Stimulated activated CD4-positive, alpha-beta T cell treated with anti-CD3 and anti-CD28 coated beads, Interleukin-12 subunit alpha, Interleukin-12 subunit beta, amount 100 ng/mL, for 48 hours (primary cell): ENCODE measurements at places on chromosomes 6 and 20.

GRCh38 chr6:133503336-133503729, 262.2 kb downstream of the EYA4 start:
- DNase-seq: no peak

GRCh38 chr6:15901141-15902115, 227.5 kb upstream of the MYLIP start:
- no peak for DNase-seq

GRCh38 chr6:168017629-168018028, 20.2 kb downstream of the KIF25 start:
- DNase-seq: no peak

DNA sequence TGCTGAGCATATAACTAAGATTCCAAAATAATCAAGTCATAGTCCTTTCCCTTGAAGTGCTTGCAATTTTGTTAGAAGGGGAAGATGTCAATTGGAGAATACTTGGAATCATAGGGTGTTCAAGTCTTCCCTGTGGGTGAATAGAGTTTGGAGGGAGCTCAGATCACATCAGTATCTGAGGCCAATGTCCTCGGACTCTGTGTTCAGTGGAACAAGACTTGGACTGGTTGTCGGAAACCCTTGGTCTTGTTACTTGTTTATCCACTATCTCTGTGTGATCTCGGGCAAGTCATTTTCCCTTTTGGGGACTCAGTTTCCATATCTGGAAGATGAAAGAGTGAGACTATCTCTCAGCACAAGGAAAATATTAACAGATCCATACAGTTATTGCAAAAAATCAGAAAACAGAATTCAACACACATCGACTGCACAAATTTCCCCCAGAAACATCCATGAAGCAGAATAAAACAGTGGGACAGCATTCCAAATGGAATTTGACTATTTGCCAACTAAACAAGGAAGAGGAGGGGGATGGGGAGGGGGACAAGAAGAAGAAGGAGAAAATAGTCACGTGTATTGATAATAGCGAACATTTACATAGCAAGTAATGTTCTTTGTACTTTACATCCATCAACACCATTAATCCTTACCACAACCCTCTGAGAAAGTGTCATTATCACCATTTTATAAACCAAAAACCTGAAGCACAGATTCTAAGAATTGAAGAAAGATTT, 3.9 kb upstream of the EDEM2 start:
- DNase-seq: no peak

- DNase-seq: no peak
Observed at GRCh38 chr20:22232473-22232872, 351.9 kb downstream of the FOXA2 start.

GRCh38 chr20:48957053-48957481, 35.6 kb downstream of the ARFGEF2 start:
- DNase-seq: no peak

DNA sequence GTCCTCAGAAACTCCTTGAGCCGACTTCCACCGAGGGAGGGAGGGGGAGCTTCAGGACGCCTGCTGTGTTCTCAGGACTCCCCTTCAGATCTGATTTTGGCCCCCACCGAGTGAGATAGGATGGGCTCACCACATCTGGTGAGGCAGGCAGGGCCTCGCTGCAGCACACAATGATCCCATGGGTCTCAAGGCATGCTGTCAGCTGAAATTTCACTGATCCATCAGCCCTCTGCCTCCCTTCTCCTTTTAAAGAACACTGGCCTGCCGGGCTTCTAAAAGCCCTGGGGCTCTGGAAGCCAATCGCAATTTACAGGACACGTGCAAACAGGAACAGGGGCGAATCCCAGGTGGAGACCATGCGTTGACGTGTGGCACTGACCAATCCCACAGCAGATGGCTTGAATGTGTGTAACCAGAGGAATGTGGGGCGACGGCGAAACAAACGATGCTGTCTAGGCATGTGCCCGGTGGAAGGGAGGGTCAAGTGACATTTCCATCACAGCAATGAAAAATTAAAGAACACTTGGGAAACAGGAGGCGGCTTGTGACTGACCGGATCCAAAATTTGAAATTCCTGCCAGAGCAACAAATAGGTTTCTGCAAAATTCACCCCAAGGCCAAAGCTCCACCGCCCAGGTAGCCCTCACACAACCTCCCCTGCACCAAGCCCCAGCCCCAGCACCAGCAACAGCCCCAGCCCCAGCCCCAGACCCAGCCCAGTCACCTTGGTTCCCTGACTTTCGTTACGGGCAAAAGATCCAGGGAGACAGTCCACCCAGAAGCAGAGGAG, 167.1 kb upstream of the ZNF337 start:
- no peak for DNase-seq

DNA sequence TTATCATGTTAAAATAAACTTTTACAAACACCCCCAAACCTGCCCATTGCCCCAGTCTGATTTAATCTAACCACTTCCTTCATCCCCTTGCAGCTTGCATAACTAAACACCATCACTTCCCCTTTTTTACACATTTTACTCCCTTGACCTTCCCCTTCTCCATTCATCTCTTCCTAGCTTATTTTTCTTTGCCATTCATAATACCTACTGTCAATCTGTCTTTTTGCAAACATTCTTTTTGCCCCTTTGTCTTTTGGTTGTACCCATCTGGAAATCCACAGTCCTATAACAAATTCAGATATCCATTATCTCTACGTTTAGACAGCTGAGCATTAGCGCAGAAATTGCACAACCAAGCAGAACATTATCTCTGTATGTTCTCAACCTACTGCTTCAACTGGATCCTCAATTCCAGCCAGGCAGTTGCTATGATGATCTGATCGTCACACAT, 51.2 kb downstream of the C6orf52 start:
- no peak for DNase-seq

GRCh38 chr20:25136643-25137559, 55.0 kb upstream of the VSX1 start:
- DNase-seq: no peak

GRCh38 chr6:130115036-130115435, 96.7 kb downstream of the L3MBTL3 start:
- DNase-seq: no peak

- no peak for DNase-seq
Observed at GRCh38 chr6:33390767-33391277, 801 bp upstream of the KIFC1 start.

GRCh38 chr20:58839991-58840747, 10.5 kb downstream of the GNAS-AS1 start:
- no peak for DNase-seq

DNA sequence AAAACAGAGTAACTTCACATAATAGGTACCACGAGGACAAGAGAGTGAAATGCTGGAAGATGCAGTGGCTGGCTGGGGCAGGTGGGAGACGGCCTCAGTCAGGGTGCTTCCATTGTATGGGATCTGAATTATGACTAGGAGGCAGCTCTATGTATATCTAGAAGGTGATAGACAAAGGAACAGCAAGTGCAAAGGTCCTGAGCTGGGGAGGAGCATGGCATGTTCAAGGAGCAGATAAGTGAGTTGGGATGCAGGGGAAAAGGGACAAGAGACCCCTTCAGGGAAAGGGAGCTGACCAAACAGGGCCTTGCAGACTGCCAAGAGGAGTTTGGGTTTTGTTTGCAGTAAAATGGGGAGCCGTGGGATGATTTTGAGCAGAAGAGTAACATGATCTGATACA, 8.3 kb upstream of the SLC9A8 start:
- no peak for DNase-seq

GRCh38 chr6:82178759-82179112, 68.8 kb downstream of the IBTK start:
- no peak for DNase-seq

DNA sequence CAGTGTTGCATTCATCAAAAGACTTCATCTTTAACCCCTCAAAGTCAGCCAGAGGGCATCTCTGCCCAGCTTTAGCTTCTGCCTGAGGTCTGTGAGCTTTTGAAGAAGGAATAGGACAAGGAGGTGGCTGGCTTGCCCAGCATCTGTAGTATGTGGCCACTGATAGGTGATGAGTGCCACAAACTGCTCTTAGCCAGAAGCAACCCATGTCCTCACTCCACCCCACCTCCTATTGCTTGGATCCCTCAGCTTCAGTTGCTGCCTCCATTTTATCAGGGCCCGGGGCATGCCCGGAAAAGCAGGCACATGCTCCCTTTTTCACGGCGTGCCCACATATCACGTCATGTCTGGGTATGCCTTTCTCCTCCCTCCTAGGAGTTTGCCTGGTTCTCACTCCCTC, 11.9 kb upstream of the EFCAB8 start:
- DNase-seq: no peak

GRCh38 chr6:158009114-158009891, 27.6 kb downstream of the SYNJ2 start:
- no peak for DNase-seq

DNA sequence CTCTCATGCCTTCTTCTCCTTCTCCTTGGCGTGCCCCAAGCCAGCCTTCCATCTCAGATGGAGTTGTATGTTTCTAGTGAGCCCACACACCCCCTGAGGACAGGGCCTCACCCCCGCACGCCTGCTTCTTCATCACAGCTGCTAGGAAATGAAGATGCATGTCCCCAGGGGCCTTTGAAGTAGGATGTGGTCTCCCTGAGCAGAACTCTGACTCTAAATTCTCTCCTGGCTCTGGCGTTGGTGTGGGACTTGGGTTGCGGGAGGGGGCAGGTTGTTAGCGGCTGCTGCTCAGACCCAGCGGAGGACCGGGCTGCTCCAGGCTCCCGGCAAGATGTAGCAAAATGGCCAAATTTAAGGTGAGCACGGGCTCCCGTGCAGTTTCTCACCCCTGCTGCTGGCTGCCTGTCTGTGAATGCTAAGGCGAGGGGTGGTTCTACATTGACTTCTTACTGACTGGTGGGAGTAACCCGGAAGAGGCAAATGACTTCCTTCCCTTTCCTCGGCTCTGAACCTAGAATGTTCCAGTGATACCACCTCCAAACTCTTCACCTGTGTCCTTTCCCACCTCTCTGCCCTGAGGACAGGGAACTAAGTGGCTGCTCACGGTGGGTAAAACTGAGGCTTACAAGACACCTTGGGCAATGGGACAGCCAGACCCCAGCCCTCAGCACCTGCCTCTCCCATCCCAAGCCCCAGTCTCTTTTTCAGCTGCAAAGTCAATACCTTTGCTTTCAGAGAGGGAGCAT, 8.8 kb downstream of the SYNJ2 start:
- no peak for DNase-seq

- no peak for DNase-seq
Observed at GRCh38 chr20:58026361-58026760, 202.1 kb downstream of the ANKRD60 start.

DNA sequence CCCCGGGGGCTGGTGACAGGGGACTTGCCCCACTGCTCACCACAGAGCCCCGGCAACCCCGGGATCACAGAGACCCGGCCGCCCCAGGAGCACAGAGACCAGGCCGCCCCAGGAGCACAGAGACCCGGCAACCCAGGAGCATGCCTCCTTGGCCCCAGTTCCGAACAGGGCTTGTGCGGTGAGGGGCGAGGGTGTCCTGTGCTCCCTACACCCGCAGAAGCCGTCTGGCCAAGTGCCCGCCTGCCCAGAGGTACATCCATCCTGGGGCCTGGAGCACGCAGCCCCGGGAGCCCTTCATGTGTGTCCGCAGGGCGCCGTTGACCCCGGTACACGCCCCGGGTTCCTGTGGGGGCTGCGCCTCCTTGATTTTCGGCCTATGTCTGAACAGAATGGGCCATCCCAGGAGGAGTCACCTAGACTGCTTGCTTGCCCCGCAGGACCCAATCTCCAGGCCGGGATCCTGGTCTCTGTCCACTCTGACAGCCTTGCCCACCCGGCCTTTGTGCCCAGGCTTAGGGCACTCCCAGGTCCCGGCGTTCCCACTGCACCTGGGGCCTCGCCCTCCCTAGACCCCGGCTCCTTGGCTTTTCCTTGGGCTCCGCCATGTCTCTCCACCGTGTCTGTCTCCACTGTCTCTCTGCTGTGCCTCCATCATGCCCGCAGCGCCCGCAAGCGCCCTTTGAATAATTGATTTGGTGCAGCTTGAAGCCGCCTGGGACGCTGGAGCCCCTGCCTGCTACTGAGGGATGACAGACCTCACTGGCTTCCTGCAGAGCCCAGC, 219.8 kb downstream of the ERMARD start:
- DNase-seq: no peak

- DNase-seq: peak; percentile 53
Observed at GRCh38 chr6:34154668-34155447, 9.0 kb upstream of the GRM4 start.

DNA sequence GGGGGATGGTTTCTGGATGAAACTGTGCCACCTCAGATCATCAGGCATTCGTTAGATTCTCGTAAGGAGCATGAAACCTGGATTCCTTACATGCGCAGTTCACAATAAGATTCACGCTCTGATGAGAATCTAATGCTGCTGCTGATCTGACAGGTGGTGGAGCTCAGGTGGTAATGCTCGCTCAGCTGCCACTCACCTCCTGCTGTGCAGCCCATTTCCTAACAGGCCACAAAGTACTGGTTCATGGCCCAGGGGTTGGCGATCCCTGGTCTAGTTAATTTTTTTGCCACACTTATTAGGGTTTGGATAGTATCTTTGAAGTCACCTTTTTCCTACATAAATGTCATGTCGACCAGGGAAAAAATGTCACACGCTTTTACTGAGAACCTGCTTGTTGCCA, 96.8 kb upstream of the MLIP start:
- DNase-seq: no peak

GRCh38 chr20:49889935-49890333, 25.4 kb downstream of the SPATA2 start:
- no peak for DNase-seq

DNA sequence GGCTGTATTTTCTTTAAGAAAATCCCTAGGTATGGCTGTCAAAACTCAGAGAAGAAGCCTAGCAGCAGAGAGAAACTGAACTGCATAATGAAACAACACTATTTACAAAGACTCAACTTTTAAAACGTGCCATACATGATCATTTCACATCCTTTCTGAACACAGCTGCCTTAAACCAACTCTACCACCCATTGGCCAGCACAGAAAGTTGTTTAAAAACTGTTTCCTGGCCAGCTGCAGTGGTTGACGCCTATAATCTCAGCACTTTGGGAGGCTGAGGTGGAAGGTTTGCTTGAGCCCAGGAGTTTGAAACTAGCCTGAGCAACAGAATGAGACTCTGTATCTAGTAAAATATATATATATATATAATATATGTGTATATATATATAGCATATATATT, 336.4 kb upstream of the SOX4 start:
- no peak for DNase-seq

GRCh38 chr6:39250507-39250906, 21.2 kb upstream of the KCNK5 start:
- DNase-seq: no peak

GRCh38 chr6:112189494-112189893, 64.9 kb downstream of the LAMA4 start:
- DNase-seq: no peak

GRCh38 chr6:107603006-107603370, 113.1 kb downstream of the SOBP start:
- no peak for DNase-seq

GRCh38 chr6:114421199-114421598, 78.4 kb upstream of the HS3ST5 start:
- no peak for DNase-seq

DNA sequence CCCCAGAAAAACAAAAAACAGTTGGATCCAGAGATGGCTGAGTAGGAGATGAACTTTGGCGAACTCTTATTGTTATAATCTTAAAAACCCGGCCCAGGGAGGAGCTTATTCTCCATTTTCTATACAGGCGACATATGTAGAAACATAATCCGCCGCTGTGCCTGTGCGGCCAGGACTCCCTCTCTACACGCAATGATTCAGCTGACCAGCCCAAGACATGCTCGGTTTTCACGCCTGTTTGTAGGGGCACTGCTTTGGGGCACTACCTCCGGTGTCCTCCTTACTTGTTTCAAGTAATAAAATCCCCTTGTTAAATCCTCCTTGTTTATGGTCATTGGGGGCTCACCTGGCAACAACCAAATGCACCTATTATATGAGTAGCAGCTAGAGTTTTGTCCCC, 89.9 kb downstream of the SEL1L2 start:
- DNase-seq: no peak

GRCh38 chr6:106648651-106649308, 19.4 kb downstream of the QRSL1 start:
- DNase-seq: no peak
